ENCODE measurements at places on chromosomes 7 and 10.

- no peak for DNase-seq
Observed at GRCh38 chr10:76411729-76412435, 980.5 kb downstream of the LRMDA start.

DNA sequence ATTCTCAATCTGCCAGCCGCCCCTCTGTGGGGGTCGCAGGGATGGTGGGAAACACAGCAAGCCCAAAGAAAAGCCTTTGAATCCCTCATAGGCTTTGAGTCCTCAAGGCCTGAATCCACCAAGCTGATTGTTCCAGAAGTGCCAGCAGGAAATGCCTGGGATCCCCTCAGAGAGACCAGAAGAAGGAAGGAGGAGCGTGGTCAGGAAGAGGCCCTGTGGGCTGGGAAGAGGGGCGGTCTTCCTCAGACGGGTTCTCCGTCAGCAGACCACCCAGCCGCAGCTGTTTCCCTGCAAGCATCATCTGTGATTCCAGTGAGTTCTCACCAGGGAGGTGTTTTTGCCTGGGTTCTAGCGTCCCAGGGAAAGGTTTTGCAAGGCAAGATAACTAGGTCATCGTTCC lies 190.0 kb upstream of the KLF6 start:
- no peak for DNase-seq

DNA sequence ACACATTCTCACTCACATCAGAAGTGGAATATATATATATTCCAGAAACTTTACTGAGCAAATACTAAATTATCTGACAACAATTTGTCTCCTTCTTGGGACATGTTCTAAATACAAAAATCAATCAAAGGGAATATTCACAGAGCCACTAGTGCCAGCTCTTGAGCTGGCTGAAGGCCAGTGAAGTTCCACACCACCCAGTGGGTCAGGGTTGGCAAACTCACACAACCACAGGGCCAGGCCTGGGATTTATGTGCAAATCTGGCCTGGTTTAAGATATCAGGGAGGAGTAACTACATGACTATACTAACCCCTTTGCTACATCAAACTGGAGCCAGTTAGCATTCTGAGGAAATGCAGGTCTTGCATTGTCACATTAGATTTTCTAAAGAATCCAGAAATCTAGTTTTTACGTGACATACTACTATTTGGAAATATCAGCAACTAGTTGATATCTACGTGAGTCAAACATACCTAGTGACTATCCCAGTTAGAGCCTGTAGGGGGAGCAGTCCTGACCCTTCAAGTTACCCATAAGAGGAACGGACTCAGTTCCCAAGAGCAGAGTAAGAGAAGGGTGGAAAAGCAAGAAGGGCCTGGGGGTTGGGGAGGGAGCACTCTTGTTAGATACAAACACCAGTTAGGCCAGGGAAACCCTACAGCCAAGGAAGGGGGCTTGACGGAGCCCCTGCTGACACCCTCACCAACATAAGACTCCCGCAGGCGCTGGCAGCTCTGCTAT lies 600.4 kb downstream of the KCNMA1 start:
- no peak for DNase-seq

GRCh38 chr7:3754493-3755341 lies 453.7 kb downstream of the SDK1 start:
- no peak for DNase-seq

GRCh38 chr7:116588225-116588624 lies 63.4 kb downstream of the CAV1 start:
- DNase-seq, result no peak

DNA sequence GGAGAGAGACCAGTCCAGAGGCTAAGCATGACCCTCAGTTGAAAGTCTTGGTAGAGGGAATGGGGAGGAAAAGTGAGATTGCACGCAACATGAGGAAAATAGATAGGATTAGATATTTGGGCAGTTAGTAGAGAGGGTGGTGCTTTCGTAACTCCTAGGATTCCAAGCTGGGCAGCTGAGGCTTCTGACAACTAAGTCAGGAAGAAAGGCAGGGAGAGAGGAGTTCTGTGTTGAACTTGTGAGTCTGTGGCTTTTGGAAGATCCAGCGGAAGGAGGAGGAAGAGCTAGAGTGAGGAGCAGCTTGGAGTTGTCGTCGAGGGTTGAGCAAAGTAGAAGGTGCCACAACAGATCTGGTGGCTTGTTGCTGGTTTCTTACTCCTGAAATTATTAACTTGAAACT lies 21.8 kb downstream of the CUL1 start:
- no peak for DNase-seq
